Chondrocyte (in vitro differentiated cells): ENCODE measurements at places on chromosomes 6 and 20.

DNA sequence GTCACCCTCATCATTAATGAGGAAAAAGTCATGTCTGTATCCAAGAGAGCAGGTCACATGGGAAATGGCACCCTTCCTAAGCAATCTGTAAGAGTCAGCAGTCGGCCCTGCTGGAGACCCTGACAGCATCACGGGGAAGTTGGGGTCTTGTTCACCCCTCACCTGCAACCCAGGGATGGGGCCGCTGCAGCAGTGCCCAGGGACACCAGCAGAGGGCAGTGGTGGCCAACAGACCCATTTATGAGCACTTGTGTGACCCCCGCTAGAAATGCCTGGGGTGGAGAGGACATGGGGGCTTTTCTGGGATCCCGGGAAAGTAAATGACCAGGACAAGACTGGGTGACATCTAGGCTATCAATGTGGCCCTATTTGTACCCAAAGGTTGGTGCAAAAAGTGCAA is 35.9 kb downstream of the ANKRD60 start:
- H3K4me1 ChIP-seq, result no peaks in the 10 kb centered on the region
- H3K27me3 ChIP-seq, result peaks cover 11% of the 10 kb centered on the region
- DNase-seq, result no peak
- H3K36me3 ChIP-seq, result no peaks in the 10 kb centered on the region
- H3K27ac ChIP-seq, result no peak overlapping the region

DNA sequence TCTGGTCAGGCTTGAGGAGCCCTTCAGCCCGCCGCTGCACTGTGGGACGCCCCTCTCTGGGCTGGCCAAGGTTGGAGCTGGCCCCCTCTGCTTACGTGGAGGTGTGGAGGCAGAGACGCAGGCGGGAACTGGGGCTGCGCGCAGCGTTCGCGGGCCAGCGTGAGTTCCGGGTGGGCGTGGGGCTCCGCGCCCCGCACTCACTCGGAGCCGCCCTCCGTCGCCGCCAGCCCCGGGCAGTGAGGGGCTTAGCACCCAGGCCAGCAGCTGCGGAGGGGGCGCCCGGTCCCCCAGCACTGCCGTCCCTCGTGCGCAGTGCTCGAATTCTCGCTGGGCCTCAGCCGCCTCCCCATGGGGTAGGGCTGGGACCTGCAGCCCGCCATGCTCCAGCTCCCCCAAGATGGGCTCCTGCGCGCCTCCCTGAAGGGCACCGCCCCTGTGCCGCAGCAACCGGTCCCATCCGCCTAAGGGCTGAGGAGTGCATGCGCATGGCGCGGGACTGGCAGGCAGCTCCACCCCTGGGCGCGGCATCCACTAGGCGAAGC is 695.9 kb downstream of the EPHA7 start:
- no peak overlapping the region for H3K27ac ChIP-seq
- no peak overlapping the region for H3K4me3 ChIP-seq
- H3K4me1 ChIP-seq, result no peaks in the 10 kb centered on the region
- DNase-seq, result peak; percentile 91
- H3K27me3 ChIP-seq, result no peaks in the 10 kb centered on the region

DNA sequence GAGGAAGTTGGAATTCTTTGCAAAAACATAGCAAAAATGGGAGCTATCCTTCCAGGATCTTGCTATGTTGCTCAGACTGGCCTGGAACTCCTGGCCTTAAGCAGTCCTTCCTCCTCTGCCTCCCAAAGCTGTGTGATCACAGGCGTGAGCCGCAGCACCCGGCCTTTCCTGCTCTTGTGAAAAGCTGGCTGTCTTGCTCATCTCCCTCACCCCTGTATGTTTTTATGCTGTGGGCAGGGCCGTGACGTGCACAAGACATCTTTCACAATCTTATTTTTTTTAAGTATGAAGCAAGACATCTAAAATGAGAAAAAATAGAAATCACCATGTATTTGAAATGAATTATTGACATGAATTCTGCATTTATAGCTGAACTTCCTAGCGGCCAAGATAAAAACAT is 110.4 kb downstream of the SAMD5 start:
- DNase-seq, result no peak
- H3K27me3 ChIP-seq, result no peaks in the 10 kb centered on the region
- H3K4me1 ChIP-seq, result peaks cover 28% of the 10 kb centered on the region

DNA sequence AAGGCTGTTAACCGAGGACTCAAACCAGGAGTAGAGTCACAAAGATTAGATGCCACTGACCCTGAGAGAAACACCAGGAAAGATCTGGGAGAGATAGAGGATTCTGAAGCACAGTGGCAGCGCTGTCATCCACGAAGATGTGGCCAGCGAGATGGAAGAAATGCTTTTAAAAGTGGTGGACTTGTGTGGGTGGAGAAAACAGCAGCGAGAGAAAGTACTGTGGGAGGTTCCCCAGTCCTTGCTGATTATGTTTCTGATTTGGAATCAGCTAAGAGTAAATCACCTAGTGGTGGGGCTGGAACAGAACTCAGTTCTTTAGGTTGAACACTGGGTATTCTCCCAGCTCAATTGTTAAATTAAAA is 435 bp upstream of the ZNF322 start:
- H3K27me3 ChIP-seq, result peaks cover 20% of the 10 kb centered on the region
- peaks cover 35% of the 10 kb centered on the region for H3K4me1 ChIP-seq
- no peak for DNase-seq
- peak overlapping the region; percentile 92 for H3K27ac ChIP-seq
- H3K4me3 ChIP-seq, result peak overlapping the region; percentile 77

DNA sequence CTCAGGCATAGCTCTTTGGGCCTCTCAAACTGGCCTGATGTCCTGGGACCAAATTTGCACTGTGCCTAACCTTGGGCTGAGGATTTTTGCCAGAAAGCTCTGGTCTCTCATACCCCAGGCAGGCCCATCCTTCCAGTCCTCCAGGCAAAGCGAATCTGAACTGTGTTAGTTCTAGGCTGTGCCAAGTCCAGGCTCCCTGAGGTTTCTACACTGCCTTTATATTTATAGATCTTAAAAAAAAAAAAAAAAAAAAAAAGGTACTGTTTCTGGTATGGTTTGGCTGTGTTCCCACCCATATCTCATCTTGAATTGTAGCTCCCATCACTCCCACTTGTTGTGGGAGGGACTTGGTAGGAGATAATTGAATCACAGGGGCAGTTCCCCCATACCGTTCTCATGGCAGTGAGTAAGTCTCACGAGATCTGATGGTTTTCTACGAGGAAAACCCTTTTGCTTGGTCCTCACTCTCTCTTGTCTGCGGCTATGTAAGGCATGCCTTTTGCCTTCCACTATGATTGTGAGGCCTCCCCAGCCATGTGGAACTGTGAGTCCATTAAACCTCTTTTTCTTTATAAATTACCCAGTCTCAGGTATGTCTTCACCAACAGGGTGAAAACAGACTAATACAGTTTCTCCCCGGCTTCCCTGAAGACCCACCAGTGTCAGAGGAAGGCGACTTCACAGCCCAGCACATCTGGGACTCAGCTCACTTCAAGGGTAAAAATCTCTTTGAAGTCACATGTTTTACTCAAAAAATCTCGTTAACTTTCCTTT is 39.0 kb upstream of the TBXT start:
- no peak overlapping the region for H3K27ac ChIP-seq
- H3K36me3 ChIP-seq, result no peaks in the 10 kb centered on the region
- H3K4me1 ChIP-seq, result no peaks in the 10 kb centered on the region
- DNase-seq, result no peak
- peaks cover 22% of the 10 kb centered on the region for H3K27me3 ChIP-seq

- H3K27ac ChIP-seq, result no peak overlapping the region
- peaks cover 14% of the 10 kb centered on the region for H3K36me3 ChIP-seq
- H3K4me1 ChIP-seq, result peaks cover 44% of the 10 kb centered on the region
- H3K4me3 ChIP-seq, result no peak overlapping the region
- H3K27me3 ChIP-seq, result no peaks in the 10 kb centered on the region
Observed at GRCh38 chr20:37729909-37730308, 36.1 kb downstream of the CTNNBL1 start.
